ENCODE measurements at places on chromosomes 2 and 18.

- peak; percentile 38 for DNase-seq
Observed at GRCh38 chr2:164840930-164841718, 499 bp downstream of the COBLL1 start.

- DNase-seq, result peak; percentile 71
Observed at GRCh38 chr2:120398996-120399888, 53.3 kb downstream of the INHBB start.

DNA sequence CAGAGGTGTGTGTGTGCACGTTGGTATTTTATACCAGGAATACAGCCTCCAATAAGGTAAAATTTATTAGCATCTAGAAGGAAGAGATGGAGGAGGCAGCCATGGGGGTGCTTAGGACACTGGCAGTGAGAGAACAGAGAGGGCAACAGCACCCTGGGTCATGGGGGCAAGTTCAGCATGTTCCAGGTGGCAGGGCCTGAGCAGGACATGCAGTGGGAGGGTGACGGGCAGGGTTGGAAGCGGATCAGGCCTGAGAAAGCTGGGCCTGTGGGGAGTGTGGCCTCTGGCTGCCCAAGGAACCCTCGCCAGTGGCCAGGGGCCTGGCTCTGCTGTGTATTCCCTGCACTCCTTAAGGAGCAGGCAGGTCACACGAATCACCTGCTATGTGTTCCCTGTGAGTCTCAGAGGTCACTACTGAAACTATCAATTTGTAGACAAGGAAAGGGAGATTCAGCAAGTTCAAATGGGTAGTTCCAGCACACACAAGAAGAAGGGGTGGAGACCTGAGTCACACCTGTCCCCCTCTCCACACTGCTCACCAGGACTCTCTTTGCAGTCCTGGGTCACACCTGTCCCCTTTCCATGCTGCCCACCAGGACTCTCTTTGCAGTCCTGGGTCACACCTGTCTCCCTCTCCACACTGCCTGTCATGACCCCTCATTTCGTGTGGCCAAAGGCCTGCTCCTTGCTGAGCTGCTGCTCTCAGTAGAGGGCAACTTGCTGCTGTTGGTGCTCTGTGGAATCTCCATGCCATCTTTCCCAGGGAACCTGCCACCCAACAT, 463.9 kb upstream of the HS6ST1 start:
- DNase-seq, result no peak

DNA sequence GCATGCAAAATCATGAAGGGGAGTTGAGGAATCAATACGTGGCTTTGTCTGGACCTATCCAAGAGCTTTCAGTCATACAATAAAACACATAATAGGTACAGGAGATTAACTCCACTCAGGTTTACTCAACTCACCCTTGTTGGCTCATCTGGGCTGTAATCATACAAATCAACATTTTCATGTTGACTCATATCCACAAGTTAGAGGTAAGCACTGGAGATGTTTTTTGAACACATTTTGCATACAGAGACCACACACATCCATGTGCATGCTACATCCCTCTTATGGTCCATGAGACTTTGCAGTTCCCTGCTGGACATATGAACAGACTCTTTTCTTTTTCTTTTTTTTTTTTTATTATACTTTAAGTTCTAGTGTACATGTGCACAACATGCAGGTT, 336.9 kb upstream of the PIK3C3 start:
- DNase-seq, result no peak

DNA sequence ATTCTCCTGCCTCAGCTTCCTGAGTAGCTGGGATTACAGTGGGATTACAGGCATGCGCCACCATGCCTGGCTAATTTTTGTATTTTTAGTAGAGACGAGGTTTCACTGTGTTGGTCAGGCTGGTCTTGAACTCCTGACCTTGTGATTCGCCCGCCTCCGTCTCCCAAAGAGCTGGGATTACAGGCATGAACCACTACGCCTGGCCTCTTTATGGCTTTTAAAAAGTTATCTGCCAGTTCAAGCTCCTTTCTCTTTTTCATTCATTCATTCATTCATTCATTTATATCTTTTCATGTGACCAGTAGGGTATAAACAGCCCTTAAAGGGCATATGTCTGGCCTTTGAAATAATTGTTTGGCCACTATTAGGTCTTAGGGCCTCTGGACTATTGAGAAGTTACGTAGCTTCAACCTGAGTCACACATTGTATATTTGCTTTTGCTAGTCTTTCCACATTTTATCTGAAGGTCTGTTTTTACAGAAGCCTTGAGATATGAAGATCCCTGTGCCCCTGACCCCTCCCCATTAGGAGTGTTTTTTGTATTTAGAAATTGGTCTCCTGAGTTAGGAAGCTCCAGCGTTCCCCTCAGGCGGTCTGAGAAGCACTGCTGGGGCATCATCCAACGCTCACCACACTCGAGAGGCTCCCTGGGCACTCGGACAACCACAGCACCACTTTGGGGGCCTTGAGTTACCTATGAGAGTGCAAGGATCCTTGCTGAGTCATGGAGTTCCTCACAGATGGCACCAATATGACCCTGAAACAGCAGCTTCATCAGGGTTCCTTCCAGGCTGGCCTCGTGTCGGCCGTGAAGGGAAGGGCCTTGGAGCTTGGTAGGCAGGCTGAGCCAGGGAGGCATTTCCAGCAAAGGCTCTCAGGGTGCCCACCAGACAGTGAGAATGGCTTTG, 21.8 kb downstream of the FZD5 start:
- DNase-seq, result no peak

DNA sequence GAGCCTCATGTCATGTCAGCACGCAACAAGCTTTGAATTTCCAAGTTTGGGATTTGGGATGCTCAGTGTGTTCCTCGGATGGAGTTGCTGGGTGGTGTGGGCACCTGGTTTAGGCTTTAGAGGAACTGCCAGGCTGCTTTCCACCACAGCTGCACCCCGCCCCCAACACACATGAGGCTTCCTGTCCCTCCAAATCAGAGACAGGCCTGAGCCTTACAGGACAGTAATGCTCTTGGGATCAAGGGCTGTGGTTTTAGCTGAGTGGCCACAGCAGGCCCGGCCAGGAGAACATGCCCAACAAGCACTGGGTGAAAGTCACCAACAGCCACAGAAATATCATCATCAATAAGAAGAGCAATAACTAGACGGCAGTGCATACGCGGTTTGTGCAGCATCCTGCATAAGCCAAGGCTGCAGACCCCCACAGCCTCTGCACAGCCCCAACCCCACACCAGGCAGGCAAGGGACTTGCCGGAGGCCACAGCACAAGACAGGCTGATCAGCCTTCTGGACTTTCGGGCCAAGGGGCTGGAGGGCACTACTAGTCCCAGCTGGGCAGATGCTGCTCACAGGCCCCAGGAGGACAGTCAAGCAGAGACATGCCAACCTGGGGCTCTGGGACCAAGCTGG, 29.7 kb upstream of the GPC1 start:
- DNase-seq, result no peak

- peak; percentile 75 for DNase-seq
Observed at GRCh38 chr18:2451556-2451955, 119.7 kb downstream of the METTL4 start.

DNA sequence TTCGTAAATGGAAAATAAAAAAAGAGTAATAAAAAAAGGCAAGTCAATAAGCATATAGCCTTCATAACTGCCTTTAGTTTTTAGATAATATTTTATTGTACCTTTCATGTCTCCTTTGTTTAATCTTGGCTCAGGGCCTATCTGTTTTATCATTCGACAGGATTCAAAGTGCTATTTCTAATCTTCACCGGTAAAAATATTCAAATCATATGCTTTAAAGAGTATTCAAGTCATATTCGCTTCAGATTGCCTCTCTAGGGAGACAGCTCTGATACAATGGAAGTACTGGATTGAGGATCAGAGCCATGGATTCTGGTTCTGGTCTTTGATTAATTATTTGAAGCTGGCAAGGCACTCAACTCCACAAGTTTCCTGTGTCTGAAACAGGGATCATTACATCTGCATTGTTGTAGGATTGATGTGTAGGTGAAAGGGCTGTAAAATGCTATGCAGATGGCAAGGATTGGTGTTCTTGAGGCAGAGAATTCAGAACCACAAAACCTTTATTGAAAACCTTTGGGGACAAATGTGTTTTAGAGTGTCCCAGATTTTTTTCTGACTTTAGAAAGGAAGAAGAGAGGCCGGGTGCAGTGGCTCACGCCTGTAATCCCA, 84.3 kb upstream of the RAPH1 start:
- DNase-seq, result no peak

DNA sequence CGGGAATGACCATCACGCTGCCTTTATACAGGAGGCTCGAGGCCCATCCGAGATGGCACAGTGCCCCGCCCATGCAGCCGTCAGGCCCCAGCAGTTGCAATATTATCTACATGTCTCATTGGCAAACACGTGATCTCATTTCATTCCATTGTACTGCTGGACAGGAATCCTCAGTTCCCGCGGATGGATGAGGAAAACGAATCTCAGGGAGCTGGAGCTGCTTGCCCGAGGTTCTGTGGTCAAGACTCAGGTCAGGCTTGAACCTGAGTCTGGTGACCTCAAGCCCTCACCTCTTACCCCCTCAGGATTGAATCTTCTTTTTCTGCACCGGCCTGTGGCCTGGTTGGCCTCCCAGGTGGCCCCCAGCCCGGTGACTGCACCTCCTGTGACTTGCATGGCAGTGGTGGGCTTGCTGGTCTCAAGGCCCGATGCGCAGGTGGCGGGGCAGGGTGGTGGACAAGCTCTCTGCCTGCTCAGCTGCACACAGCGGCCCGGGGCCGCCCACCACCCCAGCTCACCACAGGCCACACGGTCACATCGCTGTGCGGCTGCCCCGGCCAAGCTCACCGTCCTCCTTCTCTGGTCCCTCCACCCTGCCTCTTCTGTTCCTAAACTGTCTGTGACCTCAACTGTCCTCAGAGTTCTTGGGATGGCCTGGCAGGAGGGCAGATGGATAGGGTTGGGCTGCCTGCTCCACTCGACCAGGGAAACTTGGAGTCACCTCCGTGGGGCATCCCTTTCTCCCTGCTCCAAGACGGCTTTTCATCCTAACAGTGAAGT, 52.0 kb upstream of the HS6ST1 start:
- DNase-seq, result no peak

- DNase-seq, result no peak
Observed at GRCh38 chr18:68925268-68925667, 127.4 kb downstream of the CCDC102B start.

DNA sequence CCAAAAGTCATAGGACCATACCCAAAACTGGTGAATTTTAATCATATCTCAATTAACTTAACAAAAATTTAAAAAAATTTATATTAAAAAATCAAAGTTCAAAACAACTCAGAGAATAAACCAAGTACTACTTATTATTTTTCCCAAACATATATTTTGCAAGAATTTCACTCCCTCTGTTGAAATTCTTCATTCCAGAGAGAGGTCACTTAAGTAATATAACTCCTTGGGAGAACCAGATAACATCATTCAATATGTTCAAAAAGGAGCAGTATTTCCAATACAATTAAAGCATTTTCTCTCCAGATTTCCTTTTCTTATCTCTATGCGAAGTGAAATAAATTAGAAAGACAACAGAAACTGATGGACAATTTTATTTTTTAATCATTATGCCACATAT, 165.9 kb upstream of the RND3 start:
- no peak for DNase-seq

DNA sequence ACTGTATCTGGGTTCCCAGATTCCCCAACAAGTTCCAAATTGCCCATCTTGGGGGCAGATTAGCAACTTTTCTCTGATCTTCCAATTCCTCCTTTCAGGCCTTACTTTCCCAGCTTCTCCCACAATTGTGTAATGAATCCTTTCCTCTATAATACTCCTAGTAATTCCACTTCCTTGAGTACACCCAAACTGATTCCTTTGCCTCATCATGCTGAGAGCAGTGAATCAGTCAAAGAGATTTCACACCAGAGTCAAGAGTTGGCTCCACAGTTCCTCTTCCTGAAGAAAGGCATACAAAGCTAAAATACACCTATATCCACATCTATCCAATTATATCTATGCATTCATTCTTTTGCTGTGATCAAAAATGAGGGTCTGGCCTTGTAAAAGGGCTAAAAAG, 28.6 kb upstream of the DAPL1 start:
- no peak for DNase-seq

DNA sequence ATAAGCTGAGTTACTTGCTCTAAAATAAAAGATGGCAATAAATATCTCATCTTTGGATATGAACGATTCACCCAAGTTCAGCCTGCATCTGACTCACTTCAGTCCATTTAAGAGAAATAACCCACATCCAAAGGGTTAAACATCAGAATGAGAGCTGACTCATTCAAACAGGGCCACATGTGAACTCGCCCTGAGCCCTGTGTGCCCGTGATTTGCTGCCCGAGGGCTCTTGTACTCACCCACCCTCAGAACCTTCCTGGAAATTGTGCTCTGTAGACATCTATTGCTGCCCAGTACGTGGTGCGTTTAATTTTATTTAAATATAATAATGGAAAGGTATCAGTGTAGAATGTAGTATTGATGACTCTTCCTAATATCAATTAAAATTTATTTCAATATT, 66.9 kb upstream of the RBM44 start:
- peak; percentile 93 for DNase-seq

DNA sequence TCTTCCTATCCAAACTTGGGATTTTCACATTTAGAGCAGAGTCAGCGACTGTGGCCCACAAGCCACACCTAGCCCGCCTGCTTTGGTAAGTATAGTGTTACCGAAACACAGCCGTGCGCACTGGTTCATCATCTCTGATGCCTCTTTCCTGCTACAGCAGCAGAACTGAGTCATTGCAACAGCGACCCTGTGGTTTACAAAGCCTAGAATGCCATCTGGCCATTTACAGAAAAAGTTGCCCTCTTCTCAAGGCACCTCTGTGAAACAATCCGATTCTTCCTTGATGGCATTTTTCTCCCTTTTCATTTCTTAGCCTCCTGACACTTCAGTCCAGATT, 10.7 kb upstream of the IAH1 start:
- peak; percentile 50 for DNase-seq

GRCh38 chr2:126915903-126916302, 17.2 kb downstream of the TEX51 start:
- DNase-seq, result no peak

- DNase-seq, result peak; percentile 29
Observed at GRCh38 chr2:151973901-151974199, 125.0 kb downstream of the CACNB4 start.

- DNase-seq, result no peak
Observed at GRCh38 chr18:60180671-60181070, 191.9 kb downstream of the MC4R start.

All from RPMI7951 (cell line).